ENCODE measurements at places on chromosomes 11 and 22. TPM values are rescaled to one million over a fixed set of nuclear protein-coding genes. Genes with fewer than 3 reads are reported as not detected.

NFAM1 gene
- total RNA-seq = not detected

RAB30 gene
- total RNA-seq = 25.9 TPM

KRTAP5-9 gene
- not detected for total RNA-seq

CNTN5 gene
- total RNA-seq = 0.90 TPM

All from fibroblast of the aortic adventitia (primary cell).